Activated T-cell treated with anti-CD3 and anti-CD28 coated beads, Interleukin-2, amount 50 U/mL, for 48 hours (primary cell): ENCODE measurements at places on chromosomes 7 and 10.

GRCh38 chr10:79457256-79457785, 11.9 kb upstream of the ZCCHC24 start:
- DNase-seq, result no peak

DNA sequence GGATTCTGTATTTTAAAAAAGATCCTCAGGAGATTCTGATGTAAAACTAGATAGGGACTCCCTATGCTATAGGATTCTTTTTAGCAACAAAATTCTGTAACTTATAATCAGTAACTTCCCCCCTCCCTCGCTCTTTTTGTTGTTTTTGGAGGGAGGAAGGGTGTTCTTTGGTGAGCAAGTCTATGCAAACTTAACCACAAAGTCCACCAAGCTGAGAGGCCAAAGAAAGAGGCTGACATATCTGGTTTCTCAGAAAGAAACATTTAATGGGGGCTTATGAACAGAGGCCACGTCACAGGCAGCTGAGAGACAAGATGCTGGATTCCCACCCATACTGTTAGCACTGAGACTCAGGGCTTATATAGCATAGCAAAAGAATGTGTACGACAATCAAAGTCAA, 14.3 kb upstream of the ABCB5 start:
- no peak for DNase-seq

DNA sequence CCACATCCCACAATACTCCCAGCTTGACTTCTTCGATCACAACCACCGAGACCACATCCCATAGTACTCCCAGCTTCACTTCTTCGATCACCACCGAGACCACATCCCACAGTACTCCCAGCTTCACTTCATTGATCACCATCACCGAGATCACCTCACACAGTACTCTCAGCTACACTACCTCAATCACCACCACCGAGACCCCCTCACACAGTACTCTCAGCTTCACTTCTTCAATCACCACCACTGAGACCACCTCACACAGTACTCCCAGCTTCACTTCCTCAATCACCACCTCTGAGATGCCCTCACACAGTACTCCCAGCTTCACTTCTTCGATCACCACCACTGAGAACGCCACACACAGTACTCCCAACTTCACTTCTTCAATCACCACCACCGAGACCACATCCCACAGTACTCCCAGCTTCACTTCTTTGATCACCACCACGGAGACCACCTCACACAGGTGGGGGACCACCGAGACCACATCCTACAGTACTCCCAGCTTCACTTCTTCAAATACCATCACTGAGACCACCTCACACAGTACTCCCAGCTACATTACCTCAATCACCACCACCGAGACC, 8.6 kb downstream of the MUC3A start:
- no peak for DNase-seq

DNA sequence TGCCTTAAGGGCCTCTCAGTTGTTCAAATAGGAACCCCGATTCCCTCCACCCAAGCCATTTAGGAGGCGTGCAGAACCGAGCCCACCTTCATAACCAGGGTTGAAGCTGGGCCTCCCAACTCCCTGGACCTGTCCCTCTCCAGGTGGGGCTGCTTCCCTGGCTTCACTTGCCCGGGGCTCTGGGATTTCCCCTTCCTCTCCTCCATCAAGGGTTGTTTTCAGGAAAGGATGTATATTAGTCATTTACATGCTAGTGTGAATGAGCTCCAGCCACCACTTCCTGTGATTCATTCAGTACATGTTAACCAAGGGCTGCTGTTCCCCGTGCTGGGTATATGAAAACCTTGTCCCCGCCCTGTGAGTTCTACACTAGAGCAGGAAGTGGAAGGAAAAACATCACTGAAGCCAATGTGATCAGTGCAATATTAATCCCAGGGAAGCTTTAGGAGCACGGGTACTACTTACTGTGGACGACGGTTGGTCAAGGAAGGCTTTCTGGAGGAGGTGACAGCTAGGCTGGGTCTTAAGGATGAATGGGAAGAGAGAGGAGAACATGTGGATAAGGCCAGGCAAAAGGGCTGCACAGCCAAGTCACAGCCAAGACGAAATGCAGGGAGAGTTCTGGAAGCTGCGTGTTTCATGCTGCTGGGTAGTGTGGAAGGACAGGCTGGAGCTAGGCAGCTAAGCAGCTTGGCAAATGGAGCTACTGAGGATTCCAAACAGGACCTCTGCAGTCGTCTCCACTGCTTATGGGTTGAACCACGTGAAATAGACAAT, 150.1 kb upstream of the SHH start:
- peak; percentile 60 for DNase-seq

DNA sequence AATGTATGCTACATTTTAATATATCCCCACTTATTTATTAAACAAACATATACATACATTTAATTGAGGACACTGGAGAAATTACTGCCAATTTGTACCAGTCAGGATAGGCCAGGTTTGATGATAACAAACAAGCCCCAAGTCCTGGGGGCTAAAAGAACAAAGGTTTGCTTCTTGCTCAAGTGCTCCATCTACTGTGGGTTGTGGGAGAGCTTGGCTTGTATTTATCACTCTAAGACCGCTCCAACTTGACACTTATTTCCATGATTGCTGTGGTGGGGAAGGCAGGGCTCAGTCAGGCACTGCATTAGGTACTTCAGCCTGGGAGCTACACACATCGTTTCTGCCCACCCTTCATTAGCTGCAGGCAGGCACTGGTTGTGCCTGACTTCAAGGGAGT, 136.6 kb upstream of the ZNF32 start:
- DNase-seq, result no peak

GRCh38 chr10:43390759-43391158, 18.2 kb downstream of the HNRNPF start:
- peak; percentile 33 for DNase-seq

DNA sequence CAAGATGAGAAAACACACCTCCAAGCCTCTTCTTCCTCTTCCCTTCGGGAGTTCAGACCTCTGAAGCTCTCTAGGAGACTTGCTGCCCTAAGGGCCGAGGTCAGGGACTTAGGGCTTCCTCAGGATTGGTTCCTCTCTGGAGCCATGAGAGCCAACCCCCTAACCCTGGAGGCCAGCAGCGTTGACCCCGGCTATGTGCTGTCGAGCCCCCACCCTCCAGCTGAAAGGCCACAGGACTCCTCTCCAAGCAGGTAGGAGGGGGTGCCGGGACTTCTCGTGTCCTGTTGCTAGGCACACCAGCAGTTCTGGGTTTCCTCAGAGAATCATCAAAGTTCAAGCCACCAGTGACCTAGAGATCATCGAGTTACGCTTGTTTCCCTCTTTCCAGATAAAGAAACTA, 87.4 kb downstream of the ARHGAP22 start:
- no peak for DNase-seq

DNA sequence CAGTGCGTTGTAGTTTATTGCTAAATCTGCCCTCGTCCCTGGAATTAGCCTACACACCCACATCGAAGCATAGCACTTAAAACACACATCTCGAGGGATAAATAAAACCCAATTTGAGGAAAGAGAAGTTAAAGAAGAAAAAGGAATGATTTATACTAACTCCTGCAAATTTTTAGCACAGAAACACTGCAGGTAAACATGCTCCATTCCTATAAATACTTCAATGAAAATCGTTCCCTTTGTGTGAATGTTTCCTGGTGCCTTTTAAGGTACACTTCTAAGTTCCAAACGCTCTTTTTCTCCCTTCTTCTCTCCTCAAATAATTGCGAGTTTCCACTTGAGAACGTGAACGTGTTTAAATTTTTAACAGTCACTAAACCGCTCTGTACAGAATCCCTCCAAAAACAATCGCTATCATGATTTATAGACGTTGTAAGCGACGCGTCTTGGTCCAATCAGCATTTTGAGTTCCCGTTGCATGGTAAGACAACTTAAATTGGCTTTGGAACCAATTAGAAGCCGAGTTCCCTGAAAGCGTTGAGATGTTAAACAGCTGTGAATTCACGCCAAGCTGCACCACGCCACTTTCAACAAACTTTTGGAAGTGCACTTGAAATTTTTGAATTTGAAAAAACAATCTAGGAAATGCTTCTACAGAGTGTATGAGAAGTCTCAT, 12.5 kb upstream of the EBLN1 start:
- no peak for DNase-seq

DNA sequence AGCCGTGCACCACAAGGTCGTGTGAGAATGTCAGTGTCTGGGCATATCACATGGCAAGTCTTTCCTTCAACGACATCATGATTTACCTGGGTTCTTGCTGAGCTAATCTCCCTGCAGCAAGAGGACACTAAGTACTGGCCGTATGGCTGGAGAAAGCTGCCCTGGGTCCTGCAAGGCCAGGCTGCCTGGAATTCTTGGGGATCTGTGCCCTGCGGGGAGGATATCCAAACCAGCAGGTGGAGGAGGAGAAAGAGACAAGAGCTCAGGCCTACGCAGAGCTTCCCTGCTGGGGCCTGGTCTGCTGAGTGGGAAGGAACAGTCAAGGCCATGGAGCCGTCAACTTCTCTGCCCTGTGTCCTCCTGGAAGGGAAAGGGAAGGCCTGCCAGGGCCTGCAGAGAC, 552.6 kb downstream of the LRMDA start:
- DNase-seq, result no peak

- no peak for DNase-seq
Measured at GRCh38 chr7:27940341-27940740, 200.4 kb downstream of the TAX1BP1 start.
